ENCODE measurements at places on chromosomes 2 and 18.
A peak's percentile ranks its signal among the peaks of the same experiment; 100 is the strongest.

DNA sequence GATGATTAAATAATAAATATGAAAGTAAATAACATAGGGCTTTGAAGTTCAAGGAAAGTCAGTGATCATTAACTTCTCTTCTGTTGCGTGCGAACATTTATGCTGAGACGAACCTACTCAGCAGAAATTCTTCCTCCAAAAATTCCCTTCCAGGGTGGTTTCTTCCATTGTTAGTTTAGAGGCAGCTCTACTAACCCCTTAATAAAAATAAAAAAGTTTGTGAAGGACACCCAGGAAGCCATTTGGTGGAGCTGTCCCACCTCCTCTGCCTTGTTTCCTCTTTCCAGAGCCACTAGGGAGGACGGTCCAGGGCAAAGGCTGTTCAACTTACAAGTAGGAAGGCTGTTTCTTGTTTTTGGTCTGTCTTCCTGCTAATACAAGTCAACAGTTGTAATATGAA lies 2.1 kb upstream of the SMAD2 start:
- H3K4me1 ChIP-seq, result peaks cover 16% of the 10 kb centered on the region
- no peak overlapping the region for H3K4me3 ChIP-seq
- no peaks in the 10 kb centered on the region for H3K36me3 ChIP-seq

DNA sequence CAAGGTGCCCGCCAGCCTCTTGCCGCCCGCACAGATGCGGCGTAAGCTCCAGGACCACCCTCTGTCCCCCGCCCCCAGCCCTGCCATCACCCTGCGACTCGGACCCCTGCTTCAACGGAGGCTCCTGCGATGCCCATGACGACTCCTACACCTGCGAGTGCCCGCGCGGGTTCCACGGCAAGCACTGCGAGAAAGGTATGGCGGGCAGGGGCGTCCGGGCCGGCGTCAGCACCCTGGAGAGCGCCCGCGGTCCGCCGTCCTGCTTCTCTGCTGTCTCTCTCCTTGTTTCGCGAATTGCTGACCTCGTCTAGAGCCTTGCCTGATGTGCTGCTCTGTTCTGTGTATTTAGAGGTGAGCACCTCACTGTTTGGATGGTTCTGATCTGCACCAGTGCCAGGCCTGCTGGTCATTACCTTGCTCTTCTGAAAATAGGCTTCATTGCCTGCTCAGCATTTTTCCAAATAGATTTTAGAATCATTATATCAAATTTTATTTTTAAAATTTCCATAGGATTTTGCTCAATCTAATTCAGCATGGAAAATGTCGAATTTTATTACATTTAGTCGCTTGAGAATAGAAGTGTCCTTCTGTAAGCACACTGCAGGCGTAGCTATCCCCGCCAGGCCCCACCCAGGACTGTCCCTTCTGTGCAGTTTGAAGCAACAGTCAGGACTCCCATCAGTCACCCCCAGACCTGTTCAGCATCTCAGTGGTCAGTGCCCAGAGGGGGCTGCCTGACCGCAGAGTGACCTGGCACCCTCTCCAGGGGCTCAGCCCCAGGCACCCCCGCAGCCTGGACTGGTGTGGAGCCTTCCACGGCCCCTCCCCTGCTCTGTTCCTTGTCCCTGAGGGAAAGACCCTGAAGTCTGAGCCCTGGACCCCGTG lies 51.6 kb downstream of the SNED1 start:
- no peaks in the 10 kb centered on the region for H3K4me1 ChIP-seq
- no peaks in the 10 kb centered on the region for H3K27me3 ChIP-seq
- DNase-seq, result no peak
- H3K4me3 ChIP-seq, result no peak overlapping the region
- peak overlapping the region; percentile 62 for H3K27ac ChIP-seq

- no peak for DNase-seq
- no peak overlapping the region for H3K4me3 ChIP-seq
- no peak overlapping the region for H3K27ac ChIP-seq
- H3K36me3 ChIP-seq, result peaks cover 2% of the 10 kb centered on the region
- no peaks in the 10 kb centered on the region for H3K4me1 ChIP-seq
- peaks cover 5% of the 10 kb centered on the region for H3K27me3 ChIP-seq
Measured at GRCh38 chr2:108920-109809, 62.9 kb upstream of the FAM110C start.

DNA sequence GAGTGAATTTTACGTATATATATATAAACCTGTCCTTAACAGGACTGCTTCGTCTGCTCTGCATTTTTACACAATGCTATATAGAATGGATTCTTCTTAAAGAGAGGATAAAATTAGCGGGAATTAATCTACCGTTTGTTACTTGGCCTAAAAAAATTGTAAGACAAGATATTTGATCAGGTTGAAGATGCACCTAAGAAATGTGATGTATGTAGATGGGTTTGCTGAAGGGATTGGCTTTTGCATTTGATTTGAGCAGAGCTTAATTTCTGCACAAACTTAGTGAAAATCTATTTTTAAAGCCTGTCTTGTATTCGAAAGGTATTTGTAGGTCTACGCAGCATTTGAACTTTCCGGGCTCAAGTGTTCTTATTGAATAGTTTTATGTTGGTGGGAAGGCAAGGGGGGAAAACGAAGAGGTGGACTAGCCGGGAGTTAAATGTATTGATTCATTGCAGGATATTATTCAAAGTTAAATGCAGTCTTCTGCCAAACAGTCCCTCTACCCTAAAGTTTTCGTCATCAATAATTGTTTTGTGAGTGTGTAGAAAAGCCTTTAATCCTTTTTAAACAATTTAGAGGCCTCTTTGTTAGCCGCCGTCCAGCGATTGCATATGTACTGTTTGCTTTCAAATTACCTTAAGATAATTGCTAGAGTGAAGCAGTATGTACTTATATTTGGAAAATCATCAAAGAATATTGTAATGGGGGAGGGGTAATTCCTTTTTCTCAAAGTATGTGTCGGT lies 1.2 kb downstream of the PPP1CB start:
- H3K27ac ChIP-seq, result peak overlapping the region; percentile 98
- no peak for DNase-seq
- H3K36me3 ChIP-seq, result peaks cover 2% of the 10 kb centered on the region
- H3K27me3 ChIP-seq, result no peaks in the 10 kb centered on the region
- H3K4me1 ChIP-seq, result peaks cover 41% of the 10 kb centered on the region

DNA sequence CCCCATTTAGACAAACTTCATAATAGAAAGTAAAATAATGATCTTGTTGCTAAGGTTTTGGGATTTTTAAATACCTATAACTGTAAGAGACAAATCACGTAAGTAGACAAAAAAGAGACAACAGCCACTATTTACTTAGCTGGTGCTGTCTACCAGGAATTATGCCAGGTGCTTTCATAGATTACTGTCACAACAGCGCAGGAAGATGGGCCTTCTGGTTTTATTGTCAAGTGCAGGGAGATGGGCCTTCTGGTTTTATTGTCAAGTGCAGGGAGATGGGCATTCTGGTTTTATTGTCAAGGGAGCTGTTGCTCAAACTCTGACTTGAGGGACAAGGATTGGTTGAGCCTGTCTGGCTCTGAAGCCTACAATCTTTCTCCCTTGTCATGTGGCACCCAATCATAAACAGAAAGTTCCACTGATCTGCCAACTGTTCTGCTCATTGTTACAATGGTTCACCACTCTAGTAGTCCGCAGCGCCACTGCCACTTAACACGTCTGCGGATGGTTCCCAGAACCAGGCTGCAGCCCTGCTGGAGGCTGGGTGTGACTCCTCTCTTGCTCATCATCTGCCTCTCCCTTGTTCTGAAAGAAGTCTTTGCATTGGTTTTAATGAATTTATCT lies 95.0 kb downstream of the RNF144A start:
- H3K27me3 ChIP-seq, result peaks cover 2% of the 10 kb centered on the region
- no peak overlapping the region for H3K4me3 ChIP-seq
- no peak overlapping the region for H3K27ac ChIP-seq
- H3K4me1 ChIP-seq, result peaks cover 7% of the 10 kb centered on the region
- no peaks in the 10 kb centered on the region for H3K36me3 ChIP-seq
- no peak for DNase-seq

GRCh38 chr2:109381327-109381820 lies 232.4 kb downstream of the SEPTIN10 start:
- no peaks in the 10 kb centered on the region for H3K4me1 ChIP-seq
- peaks cover 6% of the 10 kb centered on the region for H3K27me3 ChIP-seq
- no peak for DNase-seq
- H3K36me3 ChIP-seq, result no peaks in the 10 kb centered on the region
